Renal pelvis (tissue), 12 donors: ENCODE measurements at places on chromosomes 2 and 18. TPM values are rescaled to one million over a fixed set of nuclear protein-coding genes. Genes with fewer than 3 reads are reported as not detected.

UGT1A4 gene
- polyA plus RNA-seq: not detected

NOSTRIN gene
- polyA plus RNA-seq: 37.4 TPM

CERKL gene
- 13.3 TPM for polyA plus RNA-seq

UBXN4 gene
- 133 TPM for polyA plus RNA-seq

GAREM2 gene
- 8.3 TPM for polyA plus RNA-seq

CDH7 gene
- 9.4 TPM for polyA plus RNA-seq

MC4R gene
- polyA plus RNA-seq: 0.34 TPM

GKN2 gene
- polyA plus RNA-seq: not detected

PNO1 gene
- polyA plus RNA-seq: 17.2 TPM

ATP6V1C2 gene
- polyA plus RNA-seq: 4.6 TPM

DNA sequence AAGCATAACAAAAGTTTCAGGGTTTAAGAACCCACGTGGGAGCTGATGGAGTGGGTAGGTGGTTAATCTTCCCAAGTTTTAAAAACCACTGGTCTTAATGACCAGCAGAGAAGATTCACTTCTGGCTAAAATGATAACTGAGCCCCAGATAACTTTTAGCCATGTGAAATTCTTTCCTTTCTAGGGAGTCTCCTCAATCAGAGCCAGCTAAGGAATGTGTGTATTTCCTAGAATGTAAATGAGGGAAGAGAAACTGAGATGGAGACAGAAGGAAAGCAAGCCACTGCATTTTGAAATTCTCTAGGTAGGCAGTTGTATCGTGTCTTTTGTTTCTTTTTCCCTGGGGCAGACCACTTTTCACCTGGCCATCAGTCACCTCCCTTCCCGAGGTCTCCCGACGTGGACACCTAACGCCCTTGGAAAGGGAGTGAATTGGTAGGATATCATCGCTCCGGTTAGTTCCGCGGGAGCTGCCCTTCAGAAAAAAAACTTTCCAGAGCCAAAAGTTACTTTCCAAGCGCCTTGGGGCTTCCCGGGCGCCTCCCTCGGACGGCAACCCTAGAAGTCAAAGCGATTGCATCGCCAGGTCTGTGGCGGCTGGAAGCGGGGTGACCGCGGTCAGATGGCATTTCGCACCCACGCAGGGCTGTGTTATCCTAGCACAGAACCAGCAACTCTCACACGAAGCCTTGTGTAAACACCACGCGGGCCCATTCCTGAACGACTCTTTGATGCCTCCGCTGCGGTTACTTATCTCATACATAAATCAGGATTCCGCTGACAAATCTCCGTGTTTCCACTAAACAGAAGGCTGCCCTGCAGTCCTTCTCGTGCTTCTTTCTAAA, 1.3 kb downstream of the COLEC12 start:
- no peak for DNase-seq

DNA sequence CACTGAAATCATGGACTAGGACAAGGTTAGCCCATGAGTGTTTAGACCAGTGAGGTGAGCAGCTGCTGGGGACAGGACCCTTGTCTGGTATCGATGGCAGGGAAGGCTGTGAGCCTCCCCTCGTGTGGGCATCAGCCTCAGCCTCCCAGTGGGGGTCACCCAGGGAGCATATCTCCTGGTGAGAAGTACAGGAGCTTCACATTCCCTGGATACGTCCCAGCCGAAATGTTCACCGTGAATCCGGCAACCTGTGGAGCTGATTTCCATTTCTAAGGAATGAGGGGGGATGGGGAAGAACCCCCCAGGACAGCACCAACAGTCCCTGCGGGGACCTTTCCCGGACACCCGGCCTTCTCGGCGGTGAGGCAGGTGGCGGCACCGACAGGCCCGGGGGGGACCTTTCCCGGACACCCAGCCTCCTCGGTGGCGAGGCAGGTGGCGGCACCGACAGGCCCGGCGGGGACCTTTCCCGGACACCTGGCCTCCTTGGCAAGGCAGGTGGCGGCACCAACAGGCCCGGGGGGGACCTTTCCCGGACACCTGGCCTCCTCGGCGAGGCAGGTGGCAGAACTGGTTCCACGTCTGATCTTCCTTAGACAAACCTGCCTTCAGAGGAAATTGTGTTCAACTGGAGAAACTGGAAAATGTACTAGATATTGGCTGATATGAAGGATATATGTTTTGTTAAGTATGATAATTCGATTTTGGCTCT, 21.2 kb downstream of the RTP5 start:
- DNase-seq: no peak

DNA sequence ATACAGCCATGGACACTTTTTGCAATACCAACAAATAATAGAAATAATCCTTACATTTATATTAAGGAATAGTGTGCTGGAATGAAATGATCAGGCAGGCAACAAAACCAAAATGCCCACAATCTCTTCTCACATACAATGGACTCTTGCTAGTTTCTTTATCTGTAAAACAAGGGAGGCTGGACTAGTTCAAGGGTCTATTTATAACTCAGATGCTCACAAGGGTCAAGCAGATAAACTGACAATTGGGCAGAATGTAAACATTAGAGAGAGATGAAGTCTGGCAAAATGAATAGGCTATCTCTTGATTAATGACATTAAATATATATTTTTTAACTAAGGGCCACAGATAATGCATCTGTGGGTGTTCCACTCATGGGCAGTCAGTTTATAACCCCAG, 11.4 kb downstream of the PPIL3 start:
- no peak for DNase-seq

DNA sequence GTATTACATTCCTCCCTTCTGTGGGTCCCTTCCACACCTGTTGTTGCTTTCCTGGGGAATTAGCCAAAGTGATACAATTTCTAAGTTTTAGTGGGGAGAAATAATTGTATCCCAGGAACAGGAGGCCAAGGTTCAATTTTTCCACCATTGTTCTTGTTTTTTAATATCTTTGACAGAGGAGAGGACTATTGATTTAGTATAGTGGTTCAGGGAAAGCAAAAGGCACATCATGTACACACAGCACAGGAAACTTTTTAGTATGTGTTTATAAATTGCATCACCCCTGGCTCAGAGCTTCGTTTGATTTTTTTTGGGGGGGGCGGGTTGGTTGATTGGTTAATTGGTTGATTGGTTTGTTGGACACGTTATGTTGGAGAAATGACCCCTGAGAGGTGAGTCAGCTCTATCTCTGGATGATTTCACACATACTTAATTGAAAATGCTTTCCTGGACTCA, 431.6 kb downstream of the PID1 start:
- no peak for DNase-seq

DNA sequence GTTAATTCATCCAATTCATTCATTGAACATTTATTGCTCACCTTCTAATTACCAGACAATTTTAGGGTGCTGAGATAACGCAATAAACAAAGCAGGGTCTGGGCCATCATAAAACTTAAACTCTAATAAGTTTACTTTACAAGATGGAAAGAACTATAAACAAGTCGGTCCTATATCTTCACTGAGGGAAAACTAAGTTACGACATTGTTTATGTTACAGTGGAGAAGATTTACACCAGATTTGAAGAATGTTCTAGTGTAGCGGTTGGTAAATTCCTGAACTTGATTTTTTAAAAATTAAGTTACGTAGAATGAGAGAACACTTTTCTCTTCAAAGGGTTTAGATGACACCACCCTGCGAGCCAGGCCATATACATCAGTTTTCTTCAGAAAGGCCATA, 20.7 kb upstream of the FRZB start:
- no peak for DNase-seq

DNA sequence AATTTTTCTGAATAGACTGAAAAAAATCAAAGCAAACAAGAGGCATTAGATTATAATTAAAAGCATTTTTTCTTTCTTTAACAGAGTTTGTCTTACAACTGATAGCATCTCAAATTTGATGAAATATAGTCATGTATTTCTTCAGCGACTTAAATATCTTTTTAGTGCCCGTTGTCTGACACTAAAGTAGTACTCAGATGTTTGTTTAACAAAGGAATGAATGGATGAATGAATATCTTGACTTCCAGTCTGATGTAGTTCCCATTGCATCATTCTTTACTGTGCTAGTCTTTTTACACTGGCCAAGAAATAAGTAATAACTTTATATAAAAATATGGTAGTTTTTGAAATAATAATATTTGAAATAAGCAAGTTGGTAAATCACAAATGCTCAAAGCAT, 111.1 kb downstream of the TTC27 start:
- DNase-seq: no peak

GRCh38 chr2:75558786-75559679, 1.7 kb downstream of the EVA1A start:
- DNase-seq: no peak

- DNase-seq: no peak
Observed at GRCh38 chr2:105381101-105381668, 17.7 kb downstream of the FHL2 start.

- DNase-seq: no peak
Observed at GRCh38 chr2:10487081-10487740, 39.1 kb upstream of the ODC1 start.

- DNase-seq: no peak
Observed at GRCh38 chr2:99398303-99398702, 61.1 kb downstream of the EIF5B start.

DNA sequence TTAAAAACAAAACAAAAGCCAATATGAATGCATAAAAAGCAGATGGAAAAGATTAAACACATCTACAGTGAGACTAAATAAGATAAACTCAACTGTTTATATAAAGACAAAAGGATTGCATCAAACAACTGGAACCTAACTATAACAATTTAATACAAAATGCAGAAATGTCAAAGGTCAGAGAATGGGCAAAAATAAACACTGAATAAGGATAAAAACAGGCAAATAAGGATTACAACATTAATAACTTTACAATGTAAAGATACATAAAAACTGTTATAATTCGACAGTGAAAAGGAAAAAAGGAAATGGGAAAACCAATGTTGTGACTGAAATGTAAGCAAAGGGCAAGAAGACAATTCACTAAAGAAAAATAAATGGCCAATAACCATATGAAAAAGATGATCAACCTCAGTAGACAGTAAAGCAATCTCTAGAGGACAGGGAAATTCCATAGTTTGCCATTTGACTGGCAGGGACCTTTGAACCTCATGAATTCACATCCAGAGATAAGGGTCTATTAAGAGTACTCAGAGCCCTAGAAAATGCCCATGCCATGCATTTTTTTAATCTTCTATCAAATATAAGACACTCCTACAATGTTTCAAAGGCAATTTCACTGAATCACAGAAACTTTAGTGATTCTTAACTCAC, 83.7 kb downstream of the TMEM131 start:
- no peak for DNase-seq

GRCh38 chr2:54040250-54040649, 69.5 kb upstream of the PSME4 start:
- DNase-seq: no peak

DNA sequence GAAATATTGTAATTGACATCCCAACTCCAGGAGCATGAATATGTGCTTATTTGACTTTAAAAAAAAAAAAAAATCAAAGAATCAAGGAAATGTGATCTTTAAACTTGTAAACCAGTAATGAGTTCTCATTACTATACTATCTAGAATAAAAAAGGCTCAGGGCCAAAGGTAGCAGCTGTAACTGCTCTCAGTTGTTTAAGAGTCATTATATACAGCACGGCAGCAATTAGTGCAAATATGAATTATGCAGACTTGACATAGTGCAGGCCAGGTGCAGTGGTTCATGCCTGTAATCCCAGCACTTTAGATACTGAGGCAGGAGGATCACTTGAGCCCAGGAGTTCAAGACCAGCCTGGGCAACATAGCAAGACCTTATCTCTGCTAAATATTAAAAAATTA, 125.7 kb upstream of the TTC39C start:
- no peak for DNase-seq

GRCh38 chr2:42721898-42722297, 42.0 kb downstream of the OXER1 start:
- no peak for DNase-seq

DNA sequence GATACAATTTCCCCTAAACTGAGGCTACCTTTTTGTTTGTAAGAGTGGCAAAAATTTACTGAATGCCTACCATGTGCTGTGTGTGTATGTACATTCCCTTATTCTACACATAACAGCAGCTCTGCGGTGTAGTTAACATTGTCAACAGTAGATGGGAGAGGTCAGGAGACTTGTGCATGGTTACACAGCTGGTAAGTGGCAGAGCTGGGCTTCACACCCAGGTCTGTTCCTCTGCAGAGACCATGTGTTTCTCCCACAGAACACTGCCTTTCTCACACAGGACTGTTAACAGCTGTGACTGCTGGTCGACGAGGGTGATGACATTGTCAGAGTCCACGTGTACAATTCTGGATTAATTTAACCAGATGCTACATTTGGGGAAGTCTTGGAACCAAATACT, 49.1 kb downstream of the EML6 start:
- DNase-seq: no peak

DNA sequence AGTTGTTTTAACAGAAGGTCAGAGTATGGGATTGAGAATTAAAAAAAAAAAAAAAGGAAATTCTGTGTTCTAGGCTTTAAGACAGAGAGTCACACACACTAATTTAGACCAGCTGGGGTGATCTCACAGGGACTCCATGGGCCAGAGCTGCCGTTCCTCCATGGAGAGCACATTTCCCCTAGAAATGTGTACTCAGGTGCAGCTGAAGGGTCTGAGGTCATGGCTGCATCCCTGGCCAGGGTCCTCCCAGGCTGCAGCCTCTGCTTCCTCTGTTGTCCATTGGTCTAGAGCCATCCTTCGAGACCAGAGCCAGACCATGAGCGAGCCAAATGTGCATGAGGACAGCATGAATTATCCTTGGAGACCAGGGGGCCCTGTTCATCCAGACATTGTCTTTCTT, 190.1 kb upstream of the TNP1 start:
- no peak for DNase-seq

DNA sequence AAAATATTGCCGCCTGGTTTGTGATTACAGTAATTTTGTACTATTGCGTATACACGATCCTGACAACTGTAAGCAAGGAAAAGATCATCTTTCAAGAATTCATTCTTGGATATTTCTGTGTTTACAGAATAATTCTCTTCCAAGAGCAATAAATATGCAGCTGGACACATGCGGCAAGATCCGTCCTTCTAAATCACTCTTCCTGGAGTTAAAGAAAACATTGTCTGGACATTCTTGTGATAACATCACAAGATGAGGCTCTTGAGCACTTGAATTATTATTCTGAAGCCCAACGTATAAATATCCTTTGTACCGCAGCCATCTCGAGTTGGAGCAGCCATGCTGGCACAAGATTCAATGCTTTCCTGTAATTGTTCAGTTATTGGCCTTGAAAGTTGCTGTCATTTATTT, 9.9 kb downstream of the FHL2 start:
- no peak for DNase-seq

GRCh38 chr2:1305342-1306013, 107.8 kb upstream of the TPO start:
- no peak for DNase-seq

GRCh38 chr2:198753101-198753500, 704.6 kb downstream of the SATB2 start:
- no peak for DNase-seq
